T follicular helper cell (primary cell): ENCODE measurements at places on chromosomes 5 and 9.

DNA sequence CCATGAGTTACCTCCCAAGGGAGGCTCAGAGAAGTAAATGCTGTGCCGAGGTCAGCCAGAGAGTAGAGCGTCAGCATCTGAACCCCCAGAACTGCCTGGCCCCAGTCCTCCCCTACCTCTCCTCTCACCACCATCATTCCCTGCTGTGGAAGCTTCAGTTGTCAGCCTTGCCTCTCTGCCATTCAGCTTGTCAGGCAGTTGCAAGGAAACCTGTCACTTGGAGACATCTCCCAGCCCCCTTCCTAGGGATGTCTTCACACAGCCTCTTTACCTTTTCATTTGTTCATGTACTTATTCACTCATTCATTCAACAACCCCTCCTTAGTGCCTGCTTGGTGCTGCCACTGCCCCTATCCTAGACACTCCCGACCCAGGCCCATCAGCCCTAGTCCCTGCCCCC is 2.1 kb downstream of the RGS14 start:
- no peak for DNase-seq

- no peak for DNase-seq
Observed at GRCh38 chr9:133374612-133375115, 1.2 kb downstream of the SURF4 start.

- DNase-seq = no peak
Observed at GRCh38 chr5:61563401-61563800, 231.3 kb downstream of the ZSWIM6 start.

GRCh38 chr9:107711542-107711941 is 222.0 kb upstream of the KLF4 start:
- no peak for DNase-seq

GRCh38 chr5:148831590-148832565 is 5.5 kb downstream of the ADRB2 start:
- no peak for DNase-seq

- DNase-seq = no peak
Observed at GRCh38 chr5:78527054-78527859, 121.3 kb downstream of the LHFPL2 start.
